ENCODE measurements at places on chromosomes 13 and 19. TPM values are rescaled to one million over a fixed set of nuclear protein-coding genes. Genes with fewer than 3 reads are reported as not detected.
A peak's percentile ranks its signal among the peaks of the same experiment; 100 is the strongest.

- H3K27me3 ChIP-seq, result no peaks in the 10 kb centered on the region
- H3K4me1 ChIP-seq, result no peaks in the 10 kb centered on the region
- peak; percentile 93 for DNase-seq
Observed at GRCh38 chr19:10315335-10316214, at the start of gene FDX2. Gene FDX2 (minus strand): TSS chr19:10316015. CDS start chr19:10315996, 19 bp downstream.

ZGLP1 gene
- 7.0 TPM for total RNA-seq

EXOC3L2 gene
- total RNA-seq, result 0.61 TPM

PCDH17 gene
- 0.37 TPM for total RNA-seq

PCSK4 gene
- total RNA-seq, result 9.1 TPM

CCNA1 gene
- total RNA-seq, result 2.4 TPM

DNA sequence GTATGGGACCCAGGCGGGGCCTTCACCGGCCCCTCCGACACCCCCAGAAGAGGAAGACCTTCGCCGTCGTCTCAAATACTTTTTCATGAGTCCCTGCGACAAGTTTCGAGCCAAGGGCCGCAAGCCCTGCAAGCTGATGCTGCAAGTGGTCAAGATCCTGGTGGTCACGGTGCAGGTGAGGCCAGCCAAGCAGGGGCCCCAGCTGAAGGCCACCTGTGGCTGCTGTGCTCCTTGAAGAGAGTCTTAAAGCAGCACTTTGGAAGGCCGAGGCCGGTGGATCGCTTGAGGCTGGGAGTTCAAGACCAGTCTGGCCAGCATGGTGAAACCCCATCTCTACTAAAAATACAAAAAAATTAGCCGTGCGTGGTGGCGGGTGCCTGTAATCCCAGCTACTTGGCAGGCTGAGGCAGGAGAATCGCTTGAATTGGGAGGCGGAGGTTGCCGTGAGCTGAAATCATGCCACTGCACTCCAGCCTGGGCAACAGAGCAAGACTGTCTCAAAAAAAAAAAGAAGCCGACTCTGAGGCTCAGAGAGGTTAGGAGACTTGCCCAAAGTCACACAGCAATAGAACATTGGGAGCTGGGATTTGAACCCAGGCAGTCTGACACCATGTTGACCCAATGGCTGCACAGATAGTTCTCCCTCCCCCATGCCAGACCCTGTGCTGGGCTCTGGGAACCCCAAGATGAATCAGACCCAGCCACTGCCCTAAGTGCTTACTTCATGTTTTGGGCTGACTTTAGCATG, 2.7 kb downstream of the MCOLN1 start:
- H3K36me3 ChIP-seq, result peaks cover 16% of the 10 kb centered on the region
- H3K27ac ChIP-seq, result no peak overlapping the region
- DNase-seq, result no peak
- H3K27me3 ChIP-seq, result no peaks in the 10 kb centered on the region
- H3K4me1 ChIP-seq, result no peaks in the 10 kb centered on the region
- H3K4me3 ChIP-seq, result no peak overlapping the region
